ENCODE measurements at places on chromosomes 1 and 21.

DNA sequence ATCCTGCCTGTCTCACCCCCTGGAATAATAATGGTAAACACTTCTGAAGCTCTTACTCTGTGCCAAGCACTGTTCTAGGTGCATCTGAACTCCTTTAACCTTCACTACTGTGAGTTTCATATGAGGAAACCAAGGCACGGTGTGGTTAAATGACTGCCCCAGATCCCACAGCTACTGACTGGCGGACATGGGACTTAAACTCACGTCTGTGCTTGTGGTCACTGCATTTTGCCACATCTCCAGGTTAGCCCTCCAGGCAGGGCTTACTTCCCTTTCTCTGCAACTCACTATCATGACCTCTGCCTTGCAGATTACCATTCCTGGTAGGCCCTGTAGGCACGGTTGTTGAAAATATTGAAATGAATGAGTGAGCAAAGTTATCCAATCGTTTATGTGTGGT is 83.4 kb downstream of the ADSS2 start:
- no peak for DNase-seq

- DNase-seq = no peak
Observed at GRCh38 chr21:37792046-37792445, 124.2 kb downstream of the KCNJ6 start.

GRCh38 chr21:31255036-31255435 is 89.0 kb downstream of the TIAM1 start:
- no peak for DNase-seq

- DNase-seq = no peak
Observed at GRCh38 chr1:153210206-153210605, 7.0 kb downstream of the LELP1 start.

Measured in SW 1271 (cell line).